EL (cell line): ENCODE measurements at places on chromosomes 4 and X.
A peak's percentile ranks its signal among the peaks of the same experiment; 100 is the strongest.

DNA sequence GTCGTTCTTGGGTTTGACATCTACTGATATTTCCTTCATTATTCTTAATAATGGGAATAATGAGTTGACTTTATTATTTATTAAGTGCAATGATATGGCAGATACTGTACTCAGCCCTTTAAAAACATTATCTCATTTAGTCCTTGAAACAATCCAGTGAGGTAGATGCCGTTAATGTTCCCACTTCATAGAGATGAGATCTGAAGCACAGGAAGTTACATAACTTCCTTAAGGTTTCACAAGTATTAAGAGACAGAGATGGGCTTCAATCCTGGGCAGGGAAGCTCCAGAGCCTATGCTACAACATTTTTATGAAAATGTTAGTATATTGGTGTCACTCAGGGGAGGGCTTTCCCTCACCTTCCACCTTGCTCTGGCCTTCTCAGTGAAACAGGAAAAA, 9.7 kb upstream of the KLHL13 start:
- DNase-seq, result no peak

DNA sequence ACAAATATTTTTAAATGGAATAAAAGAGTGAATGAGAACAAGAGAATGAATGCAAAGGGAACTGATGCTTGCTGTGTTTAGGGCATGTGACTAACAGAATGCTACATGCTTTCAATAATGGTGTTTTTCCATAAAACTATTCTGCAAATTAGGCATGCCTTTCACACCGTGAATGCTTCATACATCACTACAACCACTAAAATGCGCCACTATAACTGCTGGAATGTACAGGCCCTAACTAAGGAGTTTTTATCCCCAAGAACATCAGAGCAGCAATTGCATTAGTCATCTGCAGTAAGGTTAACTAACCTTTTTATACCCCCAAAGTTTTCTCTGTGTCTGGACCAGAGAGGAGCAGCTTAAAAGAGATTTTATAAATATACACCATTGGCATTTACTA, 190.4 kb downstream of the ARAP2 start:
- DNase-seq, result no peak

- DNase-seq, result no peak
These were observed 56.2 kb upstream of the S100G start for GRCh38 chrX:16593801-16594200.

- peak; percentile 34 for DNase-seq
These were observed 19.4 kb downstream of the RPS6KA6 start for GRCh38 chrX:84168574-84168973.

- DNase-seq, result no peak
These were observed 187.9 kb upstream of the MAB21L2 start for GRCh38 chr4:150394046-150394445.

DNA sequence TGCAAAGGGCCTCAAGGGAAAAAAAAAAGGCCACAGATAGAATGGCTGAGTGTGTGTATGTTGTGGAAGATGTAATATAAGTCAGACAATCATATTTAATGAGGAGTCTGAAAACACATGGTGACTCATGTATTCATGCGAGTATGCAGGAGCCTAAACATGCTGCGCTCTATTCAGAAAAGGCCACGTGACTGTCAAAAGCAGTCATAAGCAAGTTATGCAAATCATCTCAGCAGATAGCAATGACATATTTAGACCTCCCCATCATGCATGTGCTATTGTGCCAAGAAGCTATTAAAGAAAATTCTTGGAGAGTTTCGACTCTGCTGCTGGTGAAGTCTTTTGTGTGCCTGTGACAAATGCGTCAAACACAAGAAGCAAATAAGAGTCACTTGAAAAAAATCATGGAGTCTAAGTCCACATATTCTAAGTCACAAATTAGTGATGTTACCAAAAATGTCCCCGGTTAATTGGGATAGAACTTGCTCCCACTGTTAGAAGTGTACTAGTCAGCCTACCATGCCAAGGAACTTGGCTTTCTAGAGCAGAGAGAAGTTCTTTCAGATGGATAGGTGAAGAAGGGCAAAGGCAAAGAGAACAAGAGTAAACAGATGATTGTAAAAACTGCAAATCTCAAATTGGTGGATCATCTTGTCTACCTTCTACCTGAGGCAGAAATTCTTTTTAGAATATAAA, 5.0 kb downstream of the LNX1 start:
- DNase-seq, result peak; percentile 95

- DNase-seq, result peak; percentile 44
These were observed 301.6 kb downstream of the ARHGAP24 start for GRCh38 chr4:85776579-85776978.

DNA sequence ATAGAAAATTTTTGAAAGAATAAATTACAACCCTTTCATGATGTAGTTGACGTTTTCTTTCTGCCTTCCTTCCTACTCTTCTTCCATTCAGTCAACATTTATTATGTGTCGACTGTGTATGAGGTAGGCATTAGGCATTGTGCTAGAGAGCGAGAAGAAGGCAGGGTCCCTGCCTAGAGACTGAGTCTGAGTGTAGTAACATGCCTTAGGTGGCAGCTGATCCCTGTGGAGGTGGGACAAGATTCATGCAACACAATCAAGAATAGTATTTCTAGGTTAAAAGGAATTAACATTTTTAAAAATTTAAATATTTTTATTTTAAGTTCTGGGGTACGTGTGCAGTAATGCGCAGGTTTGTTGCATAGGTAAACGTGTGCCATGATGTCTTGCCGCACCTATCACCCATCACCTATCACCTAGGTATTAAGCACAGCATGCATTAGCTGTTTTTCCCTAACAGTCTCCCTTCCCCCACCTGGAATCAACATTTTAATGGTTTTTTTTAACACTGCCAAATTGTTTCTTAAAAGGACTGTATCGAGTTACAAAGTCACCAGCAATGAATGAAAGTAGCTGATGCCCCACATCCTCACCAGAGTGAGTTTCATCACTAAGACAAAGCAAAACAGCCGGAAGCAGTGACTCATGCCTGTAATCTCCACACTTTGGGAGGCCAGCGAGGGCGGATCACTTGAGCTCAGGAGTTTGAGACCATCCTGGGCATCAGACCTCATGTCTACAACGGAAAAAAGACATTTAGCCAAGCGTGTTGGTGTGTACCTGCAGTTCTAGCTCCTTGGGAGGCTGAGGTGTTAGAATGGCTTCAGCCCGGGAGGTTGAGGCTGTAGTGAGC, 84.0 kb downstream of the WWC2 start:
- peak; percentile 91 for DNase-seq

DNA sequence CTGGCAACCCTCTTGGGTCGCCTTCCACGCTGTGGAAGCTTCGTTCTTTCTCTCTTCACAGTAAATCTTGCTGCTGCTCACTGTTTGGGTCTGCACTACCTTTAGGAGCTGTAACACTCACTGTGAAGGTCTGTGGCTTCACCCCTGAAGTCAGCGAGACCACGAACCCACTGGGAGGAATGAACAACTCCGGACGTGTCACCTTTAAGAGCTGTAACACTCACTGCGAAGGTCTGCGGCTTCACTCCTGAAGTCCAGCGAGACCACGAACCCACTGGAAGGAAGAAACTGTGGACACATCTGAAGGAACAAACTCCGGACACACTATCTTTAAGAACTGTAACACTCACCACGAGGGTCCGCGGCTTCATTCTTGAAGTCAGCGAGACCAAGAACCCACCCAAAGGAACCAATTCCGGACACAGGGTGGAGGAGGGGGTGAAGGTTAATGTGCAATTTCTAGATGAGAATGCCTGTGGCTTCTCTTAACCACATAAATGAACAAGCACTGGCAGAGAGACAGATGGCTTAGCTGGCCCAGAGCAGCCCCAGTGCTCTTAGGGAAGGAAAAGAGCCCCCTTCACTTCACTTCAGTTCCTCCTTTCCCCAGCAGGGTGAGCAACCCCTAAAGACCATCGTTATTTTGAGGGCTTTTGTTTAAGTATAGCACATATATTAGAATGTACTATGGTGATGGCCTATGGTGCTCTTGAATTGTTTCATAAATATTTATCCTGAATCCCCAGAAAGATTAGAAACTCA, 73.0 kb downstream of the LUZP4 start:
- DNase-seq, result peak; percentile 2

DNA sequence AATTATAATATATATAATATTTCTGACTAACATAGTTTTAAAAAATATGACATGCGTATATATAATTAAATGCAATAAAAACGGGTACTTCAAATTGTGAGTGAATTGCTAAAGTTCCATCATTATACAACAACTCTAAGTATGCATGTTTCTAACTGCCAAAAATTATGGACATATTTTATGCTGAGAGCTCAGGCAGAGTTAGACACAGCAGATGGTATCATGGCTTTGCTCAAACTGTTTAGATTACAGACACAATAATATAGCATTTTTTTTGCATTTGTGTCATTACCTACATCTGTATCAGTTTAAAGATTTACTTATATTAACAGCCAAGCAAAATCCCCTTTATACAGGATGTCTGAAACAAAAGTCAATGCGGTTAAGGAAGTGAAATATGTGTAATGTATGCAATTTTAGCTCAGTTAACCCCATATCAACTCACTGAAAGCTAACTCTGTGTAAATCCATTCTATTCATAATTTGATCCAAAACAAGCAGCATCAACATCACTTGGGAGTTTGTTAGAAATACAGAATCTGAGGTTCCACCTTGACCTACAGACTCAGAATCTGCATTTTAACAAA, 119.1 kb upstream of the CNKSR2 start:
- DNase-seq, result no peak

- peak; percentile 70 for DNase-seq
These were observed 137.5 kb downstream of the AMMECR1 start for GRCh38 chrX:110180176-110180927.

- DNase-seq, result no peak
These were observed 189.1 kb upstream of the RBPJ start for GRCh38 chr4:26131711-26132110.

DNA sequence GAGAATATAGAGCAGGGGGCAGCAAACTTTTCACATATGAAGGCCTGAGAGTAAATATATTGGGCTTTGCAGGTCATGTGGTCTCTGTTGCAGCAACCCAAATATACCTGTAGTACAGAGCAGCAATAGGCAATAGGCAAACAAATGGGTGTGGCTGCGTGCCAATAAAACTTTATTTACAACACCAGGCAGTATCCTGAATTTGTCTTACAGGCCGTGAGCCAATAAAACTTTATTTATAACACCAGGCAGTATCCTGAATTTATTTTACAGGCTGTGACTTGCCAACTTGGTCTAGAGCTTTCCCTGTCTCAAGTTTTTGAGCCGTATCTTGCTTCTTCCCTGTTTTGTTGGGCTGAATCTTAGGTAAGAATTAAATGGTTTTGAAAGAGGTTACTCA, 118.2 kb downstream of the PHEX start:
- DNase-seq, result no peak

- DNase-seq, result no peak
These were observed 275.7 kb downstream of the STPG2 start for GRCh38 chr4:97867557-97868091.

DNA sequence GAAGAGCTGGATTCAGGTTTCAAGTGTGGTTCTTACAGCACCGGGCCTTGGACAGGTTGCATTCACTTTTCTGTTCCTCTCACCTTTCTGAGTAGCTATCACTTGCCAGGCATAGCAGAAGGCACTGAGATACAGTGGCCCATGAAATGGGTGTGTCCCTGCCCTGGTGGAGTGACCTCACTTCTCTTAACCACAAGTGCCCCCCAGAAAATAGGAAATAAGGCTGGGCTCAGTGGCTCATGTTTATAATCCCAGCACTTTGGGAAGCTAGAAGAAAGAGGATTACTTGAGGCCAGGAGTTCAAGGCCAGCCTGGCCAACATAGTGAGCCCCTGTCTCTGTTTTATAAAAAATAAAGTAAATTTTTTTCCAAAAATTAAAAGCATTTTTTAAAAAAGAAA, 101.7 kb upstream of the KIT start:
- no peak for DNase-seq

- no peak for DNase-seq
These were observed 53.9 kb downstream of the FAT1 start for GRCh38 chr4:186669735-186670134.

DNA sequence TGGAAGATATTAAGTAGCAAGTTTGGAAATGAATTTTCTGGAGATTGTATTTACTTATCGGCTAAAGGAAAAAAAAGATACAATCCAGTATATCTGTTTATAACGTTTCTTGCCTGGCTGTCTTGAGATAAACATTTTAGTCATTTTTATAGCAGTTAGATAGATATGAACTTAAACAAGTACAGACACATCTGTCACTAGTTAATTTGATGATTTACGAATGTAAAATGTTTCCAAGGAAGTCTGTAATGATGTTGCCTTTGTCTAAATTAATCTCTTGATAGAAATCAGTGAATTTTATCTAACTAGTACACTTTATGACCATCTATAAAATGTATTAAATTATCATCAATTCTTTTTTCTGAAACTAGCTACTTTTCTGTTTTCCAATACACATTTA, 5.7 kb downstream of the BMPR1B start:
- DNase-seq, result no peak

GRCh38 chrX:150773117-150773516, 79.9 kb downstream of the MTMR1 start:
- no peak for DNase-seq

- no peak for DNase-seq
These were observed 84.0 kb downstream of the RBPJ start for GRCh38 chr4:26404743-26405206.

DNA sequence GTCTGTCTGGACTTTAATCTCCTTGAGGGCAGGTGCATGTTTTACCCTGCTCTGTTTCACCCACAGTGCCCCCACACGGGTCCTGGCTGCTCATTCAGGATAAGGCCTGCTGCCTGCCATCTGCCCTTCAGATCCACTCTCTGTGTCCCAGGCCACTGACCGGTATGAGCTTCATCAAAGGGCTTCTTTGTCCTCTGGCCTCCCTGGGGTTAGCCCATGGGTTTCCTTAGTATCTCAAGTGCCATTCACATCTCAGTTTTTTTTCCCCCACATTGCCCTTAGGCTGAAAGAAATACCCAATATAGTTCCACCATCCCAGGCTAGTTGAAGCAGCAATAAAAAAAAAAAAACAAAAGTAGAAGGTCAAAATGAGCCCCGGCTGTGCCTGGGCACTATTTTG, 9.3 kb downstream of the CD99L2 start:
- no peak for DNase-seq

DNA sequence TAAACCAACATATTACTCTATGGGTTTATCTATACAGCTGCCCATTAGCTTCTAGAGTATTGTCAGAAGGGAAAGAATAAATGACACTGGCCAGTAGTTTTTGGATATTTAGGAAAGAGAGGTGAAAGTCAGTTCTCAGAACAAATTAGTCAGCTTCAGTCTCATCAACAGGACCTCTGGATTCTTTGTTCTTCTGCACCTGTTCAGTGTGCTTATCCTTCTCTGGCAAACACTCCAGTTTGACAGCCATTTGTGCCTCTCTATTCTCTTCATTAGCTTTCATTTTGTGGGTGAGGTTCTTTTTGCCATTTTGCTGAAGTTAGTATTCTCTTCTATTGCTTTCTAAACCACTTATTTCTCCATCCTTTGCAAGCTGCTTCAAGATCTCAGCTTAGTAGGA, 107.0 kb downstream of the PCDH18 start:
- DNase-seq, result no peak

DNA sequence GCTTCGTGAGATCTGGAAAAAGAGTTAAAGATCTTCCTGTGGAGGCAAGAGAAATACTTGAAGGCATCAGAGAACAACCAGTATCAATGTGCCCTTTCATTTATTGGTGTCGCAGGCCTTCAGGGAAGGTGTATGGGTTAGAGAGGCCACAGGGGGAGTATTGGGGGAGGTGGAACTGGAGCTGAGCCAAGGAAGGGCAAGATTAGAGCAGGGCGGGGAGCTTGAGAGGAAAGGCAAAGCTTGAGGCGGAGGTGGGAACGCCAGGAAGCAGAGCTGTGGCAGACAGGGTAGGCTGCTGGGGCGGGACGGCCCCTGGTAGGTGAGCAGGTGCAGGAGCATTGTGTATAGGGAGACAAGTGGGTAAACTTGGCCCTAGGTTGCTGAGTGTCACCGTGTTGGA, 329.9 kb downstream of the ARHGAP10 start:
- DNase-seq, result no peak
